ENCODE measurements at places on chromosomes 2 and 18.
A peak's percentile ranks its signal among the peaks of the same experiment; 100 is the strongest.

DNA sequence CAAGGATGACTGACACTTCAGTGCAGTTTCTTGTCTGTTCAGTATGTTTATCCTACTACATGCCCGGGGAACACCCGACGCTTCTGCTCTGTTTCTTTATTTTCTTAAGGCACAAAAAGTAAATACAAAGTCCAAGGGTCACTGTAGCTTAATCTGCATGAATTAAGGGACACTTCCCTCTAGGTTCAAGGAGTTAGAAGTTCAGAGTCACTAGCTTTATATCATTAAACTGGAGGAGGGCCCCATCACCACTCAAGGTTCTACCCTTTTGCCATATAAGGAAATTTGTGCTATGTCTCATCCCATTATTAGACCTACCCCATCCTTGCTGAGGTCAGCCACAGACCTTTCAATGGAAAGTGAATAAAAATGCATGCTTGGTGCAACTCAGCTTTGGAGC is 27.6 kb upstream of the RMDN2 start:
- no peak for DNase-seq

- DNase-seq = no peak
Measured at GRCh38 chr18:28409811-28410210, 232.9 kb upstream of the CDH2 start.

DNA sequence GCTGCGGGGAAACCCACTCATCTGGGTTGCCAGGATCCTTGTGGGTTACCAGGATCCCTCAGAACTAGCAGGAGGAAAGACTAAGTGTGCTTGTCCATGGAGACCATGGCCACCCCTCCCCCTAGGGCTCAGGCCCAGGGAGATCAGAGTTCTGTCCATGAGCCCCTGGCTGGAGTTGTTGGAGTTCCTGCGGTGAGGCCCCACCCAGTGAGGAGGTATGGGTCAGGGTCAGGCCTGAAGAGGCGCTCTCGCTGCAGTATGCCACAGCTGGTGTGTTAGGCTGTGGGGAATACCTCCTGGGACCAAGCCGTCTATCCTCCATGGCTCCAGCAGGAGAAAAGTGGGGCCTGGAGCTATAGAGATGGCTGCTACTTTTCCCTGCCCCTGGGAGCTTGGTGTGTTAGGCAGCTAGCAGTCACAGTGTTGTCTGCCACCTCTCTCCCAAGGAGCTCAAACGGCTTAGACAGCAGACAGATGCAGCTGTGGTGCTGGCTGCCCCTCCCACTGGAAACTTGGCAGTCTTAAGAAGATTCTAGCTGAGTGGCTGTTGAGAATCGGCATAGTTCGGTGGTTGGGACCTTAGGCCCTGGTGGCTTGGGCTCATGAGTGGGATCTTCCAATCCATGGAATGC is 240.3 kb upstream of the CELF4 start:
- DNase-seq = no peak

- DNase-seq = peak; percentile 21
Measured at GRCh38 chr2:43605079-43605655, 9.3 kb upstream of the THADA start.

- no peak for DNase-seq
Measured at GRCh38 chr2:26345283-26345544, 729 bp upstream of the SELENOI start.

- no peak for DNase-seq
Measured at GRCh38 chr2:46885376-46885775, 30.2 kb downstream of the MCFD2 start.

- no peak for DNase-seq
Measured at GRCh38 chr2:232707076-232707475, 9.9 kb downstream of the GIGYF2 start.

DNA sequence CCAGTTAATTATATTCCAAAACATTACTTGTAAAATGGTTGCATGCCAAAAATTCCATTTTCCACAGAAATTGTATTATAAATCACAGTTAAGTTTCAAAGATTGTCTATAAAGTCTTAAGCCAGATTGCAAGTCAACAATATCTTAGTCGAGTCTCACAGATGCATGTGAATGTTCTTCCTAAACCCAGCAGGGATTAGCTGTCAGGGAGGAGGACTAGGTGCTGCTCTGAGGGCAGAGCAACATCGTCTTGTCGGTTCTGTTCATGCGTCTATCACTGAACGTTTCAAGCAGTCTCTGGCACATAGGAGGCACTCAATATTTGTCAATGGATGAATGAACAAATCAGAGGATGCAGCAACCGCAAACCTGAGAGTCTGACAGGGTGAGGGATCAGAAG is 27.0 kb downstream of the EPB41L3 start:
- no peak for DNase-seq

- DNase-seq = no peak
Measured at GRCh38 chr2:222776792-222777191, 84.0 kb upstream of the ACSL3 start.

- DNase-seq = no peak
Measured at GRCh38 chr2:64972876-64973275, 16.3 kb upstream of the SLC1A4 start.

- no peak for DNase-seq
Measured at GRCh38 chr2:86672027-86672545, 48.0 kb upstream of the RMND5A start.

DNA sequence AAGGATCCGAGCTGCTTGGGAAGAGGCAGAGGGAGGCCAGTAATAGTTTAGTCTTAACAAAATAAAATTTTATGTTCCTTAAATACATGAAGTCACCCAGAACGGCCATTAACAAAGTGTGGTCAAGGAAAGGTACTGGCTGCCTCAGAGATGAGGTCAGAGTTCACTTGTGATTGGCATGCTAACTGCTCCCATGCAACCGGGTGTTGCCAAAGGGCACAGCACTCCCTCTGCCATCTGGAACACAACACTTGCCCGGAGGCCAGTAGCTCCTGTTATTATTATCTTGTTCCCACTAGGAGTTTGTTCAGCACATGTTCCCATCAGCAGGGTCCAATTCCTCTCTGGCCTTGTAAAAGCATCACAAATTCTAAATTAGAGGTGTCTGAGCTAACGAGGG is 207.0 kb downstream of the CYP26B1 start:
- DNase-seq = no peak

- DNase-seq = peak; percentile 52
Measured at GRCh38 chr2:202588647-202589581, 45.9 kb upstream of the FAM117B start.

DNA sequence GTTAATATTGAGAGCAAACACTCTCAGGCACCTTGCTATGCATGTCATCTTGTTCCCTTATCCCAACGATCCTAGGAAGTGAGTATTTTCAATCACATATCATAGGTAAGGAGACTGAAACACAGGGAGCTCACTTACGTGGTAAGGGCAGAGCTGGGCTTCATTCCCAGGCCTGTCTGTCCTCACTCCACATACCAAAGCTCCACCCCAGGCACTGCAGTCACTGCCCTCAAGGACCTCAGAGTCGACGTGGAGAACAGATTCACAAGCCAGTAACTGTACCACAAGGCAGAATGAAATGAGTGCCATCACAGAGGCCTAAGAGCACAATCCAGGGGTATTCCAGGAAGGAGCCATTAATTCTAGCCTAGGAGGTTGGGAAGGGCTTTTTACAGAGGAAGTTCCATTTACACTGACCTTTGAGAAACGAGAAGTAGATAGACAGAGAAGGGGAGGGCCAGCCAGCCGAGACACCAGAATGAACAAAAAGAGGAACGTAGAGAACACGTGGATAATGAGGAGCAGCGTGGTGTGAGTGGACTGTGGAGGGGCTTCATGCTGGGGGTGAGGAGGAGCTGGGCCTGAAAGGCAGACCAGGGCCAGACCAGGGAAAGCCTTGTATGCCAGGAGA is 48.6 kb downstream of the KIAA2012 start:
- no peak for DNase-seq

DNA sequence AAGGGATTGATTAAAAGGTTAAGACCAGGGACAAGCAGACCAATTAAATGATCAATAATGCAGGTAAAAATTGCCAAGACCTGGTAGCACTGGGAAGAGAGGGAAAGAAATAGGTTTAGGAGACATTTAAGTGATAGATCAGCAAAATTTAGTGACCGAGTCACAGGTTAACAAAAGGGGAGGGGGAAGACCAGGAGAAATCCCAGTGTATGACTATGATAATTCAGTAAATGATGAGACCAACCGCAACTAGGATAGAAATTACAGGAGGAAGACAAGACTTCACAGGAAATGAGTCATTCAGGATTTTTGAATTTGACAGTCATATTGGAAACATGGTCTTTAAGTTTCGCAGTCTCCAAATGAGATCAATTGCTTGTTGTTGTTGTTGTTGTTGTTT is 62.9 kb downstream of the COBLL1 start:
- DNase-seq = no peak

- no peak for DNase-seq
Measured at GRCh38 chr2:30688956-30689401, 118.3 kb downstream of the CAPN13 start.

GRCh38 chr18:905948-906415 is 1.3 kb downstream of the ADCYAP1 start:
- DNase-seq = no peak

DNA sequence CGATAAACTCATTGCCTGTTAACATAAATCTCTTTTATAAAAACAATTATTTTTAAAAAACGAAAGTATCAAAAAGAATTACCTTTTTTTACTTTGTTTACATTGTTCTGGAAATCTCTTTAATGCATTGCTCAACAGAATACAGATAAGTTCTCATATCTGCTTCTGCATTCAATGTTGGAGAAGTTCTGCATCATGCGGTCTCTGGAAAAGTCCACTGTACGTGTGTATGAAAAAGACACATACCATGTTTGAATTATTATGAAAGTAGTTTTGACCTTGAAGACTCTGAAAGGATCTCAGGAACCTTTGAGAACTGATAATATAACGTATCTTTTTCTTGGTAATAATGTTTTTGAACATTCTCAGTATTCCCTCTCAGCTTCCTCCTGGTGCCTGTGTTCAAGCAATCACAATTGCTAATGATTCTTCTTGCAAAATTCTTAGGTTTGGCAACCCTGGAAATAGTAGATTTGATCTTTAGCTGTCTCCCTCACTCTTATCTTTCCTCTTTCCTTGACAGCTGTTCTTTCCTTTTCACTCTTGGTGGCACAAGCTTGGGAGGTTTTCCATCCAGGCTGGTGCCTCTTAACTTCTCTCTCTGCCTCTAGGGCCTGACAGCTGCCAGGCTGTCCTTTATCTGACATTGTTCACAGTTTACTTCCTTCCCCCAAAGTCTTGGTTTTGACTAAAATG is 12.4 kb upstream of the IL1R1 start:
- no peak for DNase-seq

DNA sequence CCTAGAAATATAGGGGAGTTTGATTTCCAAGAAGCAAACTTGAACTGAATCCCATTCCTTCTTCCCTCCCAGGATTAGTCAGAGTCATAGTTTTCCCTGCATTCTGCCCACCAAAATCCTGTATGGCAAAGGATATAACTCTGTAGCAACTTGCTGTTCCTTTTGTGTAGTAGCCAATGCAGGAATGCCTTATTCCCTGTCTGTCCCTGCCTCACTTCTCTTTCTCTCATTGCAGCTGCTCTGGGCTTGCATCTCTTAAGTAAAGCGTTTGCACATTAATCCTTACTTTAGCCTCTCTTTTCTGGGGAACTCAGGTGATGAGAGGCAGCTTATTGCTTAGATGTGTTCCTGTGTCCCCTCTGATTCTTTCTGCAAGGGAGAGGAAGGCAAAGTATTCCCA is 333.1 kb upstream of the VWC2L start:
- DNase-seq = no peak

GRCh38 chr2:136133176-136133575 is 15.2 kb upstream of the CXCR4 start:
- DNase-seq = no peak

DNA sequence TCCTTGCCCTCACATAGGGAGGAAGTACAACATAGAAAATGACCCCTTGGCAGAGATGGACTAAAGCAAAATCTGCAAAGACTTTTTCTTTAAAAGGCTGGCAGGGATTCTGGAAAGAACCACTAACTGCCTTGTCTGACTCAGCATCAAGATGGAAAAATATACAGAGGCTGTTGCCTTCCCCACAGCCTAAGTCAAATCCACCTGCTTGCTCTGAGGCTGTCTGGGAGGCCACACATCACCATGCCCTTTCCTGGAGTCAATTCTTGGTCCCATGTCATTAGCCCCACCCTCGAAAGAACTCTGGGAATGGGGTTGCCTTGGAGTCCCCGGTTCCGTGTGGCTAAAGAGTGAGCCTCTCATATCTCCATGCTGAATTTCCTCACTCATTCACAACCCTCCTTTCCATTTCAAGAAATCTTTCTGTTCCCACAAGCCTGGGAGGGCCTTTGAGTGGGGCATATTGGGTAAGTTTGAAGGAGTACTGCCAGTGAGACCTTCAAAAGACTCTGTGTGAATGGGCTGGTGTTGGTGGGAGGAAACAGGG is 39.4 kb downstream of the BMP10 start:
- no peak for DNase-seq

- no peak for DNase-seq
Measured at GRCh38 chr18:3840766-3841165, 390.8 kb downstream of the TGIF1 start.

- DNase-seq = no peak
Measured at GRCh38 chr18:73189718-73190117, 321.9 kb upstream of the NETO1 start.

- no peak for DNase-seq
Measured at GRCh38 chr18:297936-298335, 30.1 kb upstream of the THOC1 start.

DNA sequence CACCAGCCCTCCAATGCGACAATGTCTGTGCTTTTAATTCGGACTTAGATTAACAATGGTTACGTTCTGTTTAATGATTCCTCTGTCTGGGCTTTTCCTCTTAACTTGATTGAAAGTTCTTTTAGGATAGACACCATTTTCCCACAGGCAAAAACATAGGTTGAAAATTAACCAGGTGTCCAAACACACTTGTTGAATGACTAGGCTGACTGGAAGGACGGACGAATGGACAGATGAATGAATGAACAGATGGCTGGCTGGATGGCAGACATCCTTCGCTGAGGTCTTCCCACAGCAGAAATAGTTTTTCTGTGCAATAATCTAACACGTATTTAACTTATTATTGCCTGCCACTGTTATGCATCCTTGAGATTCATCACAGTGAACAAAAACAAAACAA is 298.8 kb downstream of the SRBD1 start:
- DNase-seq = no peak

DNA sequence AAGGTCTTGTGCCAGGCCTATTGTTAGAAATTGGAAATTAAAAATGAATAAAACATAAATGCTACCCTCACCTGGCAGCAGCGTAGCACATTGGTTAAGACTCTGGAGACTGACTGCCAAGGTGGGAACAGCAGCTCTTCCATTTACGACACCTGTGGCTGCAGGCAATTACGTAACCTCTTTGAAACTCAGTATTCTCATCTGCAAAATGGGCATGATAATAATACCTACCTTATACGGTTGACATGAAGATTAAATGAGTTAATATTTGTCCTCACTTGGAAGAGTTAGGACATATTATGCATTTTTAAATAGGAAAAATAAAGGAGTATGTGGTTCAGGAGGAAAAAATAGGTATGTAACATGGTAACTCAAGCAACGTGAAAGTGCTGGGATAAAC is 279.3 kb upstream of the NCKAP5 start:
- DNase-seq = no peak

GRCh38 chr2:217262911-217263310 is 403.0 kb upstream of the TNP1 start:
- DNase-seq = no peak
